WTC11 (cell line): ENCODE measurements at places on chromosomes 11 and 22.
A peak's percentile ranks its signal among the peaks of the same experiment; 100 is the strongest.

DNA sequence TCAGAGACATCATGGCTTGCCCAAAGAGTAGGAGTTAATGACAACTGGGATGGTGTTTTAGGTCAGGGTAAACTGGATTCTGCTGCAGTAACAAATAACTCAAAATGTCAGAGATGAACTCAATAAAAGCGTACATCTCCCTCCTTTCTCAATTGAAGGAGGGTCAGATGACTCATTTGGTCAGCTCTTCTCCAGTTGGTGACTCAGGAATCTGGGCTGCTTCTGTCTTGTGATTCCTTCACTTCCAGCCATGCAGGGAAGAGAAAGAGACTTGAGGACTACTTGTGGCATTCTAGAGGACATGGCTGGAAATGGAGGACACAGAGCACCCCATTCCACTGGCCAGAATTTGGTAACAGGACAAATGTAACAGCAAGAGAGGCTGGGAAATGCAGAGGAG, 3.2 kb upstream of the SYT13 start:
- no peak for DNase-seq

DNA sequence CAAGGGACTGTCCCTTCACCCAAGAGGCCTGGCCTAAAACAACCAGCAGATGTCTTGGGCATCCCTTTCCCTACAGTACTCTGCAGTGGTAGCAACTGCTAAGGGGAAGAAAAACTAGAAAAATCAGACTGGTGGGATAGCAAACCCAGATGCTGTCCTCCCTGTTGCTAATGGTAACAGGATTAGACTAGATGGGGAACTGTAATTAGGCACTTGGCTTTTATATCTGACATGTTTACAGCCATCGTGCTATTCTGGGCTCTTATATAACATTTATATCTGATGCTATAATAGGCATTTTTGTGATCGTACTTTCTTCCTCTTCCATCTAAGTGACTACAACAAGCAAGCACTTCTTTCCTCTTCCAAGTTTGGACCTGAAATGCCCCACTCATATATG, 316.7 kb downstream of the DLG2 start:
- no peak for DNase-seq

DNA sequence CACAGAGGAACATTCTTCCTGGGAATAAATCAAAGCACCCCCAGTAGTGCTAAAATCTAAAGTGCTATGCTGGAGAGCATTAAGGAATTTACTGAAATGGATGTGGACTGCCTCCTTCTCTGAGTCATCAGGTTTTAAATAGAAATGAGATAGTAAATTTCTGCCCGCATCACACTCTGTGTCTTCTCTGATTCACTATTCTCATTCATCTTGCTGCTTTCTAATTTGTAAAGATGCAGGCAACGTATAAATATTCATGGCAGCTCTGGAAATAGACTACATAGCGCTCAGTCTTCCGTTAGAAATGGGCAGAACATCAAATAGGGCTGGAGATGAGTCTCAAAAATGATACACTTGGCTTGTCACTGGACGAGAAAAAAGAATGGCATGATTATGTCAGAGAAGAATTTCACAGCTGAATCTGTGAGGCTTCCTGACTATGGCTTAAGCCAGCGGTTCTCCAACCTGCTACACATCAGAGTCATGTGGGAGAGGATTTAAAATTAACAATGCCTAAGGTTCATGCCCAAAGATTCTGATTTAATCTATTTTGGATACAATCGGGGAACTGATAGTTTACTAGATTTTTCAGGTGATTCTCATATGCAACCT, 178.2 kb downstream of the LRRC4C start:
- DNase-seq: no peak

- no peak for DNase-seq
Observed at GRCh38 chr11:19869466-19869865, 156.8 kb downstream of the NAV2 start.

GRCh38 chr22:20853236-20853660, 5.4 kb downstream of the PI4KA start:
- DNase-seq: no peak

- no peak for DNase-seq
Observed at GRCh38 chr11:12968101-12968500, 41.0 kb upstream of the RASSF10 start.

DNA sequence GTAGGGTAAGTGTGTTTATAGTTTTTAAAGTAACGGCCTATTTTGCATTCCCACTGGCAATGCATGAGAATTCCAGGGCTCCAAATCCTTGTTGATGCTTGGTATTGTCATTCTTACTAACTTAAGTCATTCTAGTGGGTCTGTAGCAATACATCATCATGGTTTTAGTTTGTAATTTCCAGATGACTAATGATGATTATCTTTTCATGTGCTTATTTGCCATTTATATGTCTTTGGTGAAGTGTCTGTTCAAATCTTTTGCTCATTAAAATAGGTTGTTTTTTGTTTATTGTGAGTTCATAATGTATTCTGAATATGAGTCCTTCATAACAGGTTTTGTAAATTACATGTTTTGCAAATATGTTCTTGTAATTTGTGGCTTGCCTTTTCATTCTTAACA, 31.2 kb downstream of the MTMR3 start:
- DNase-seq: no peak

DNA sequence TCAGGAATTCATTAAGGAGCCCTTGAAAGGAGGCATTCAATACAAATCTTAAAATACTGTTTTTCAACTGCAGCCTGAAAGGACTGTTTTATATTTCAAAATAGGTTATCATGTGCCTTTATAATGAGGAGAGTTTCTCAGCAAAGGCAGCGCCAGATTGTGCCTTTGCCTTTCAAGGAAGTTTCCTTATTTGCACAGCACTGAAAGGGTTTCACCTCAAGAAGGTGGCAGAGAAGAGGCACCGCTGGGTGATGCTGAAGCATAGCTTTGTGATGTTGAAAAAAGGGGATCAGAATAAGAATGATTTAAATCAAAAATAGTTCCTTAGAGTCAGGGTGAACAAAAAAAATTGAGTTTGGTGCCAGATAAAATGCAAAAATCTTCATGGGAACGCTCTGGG, 601.0 kb upstream of the KIRREL3 start:
- DNase-seq: no peak

DNA sequence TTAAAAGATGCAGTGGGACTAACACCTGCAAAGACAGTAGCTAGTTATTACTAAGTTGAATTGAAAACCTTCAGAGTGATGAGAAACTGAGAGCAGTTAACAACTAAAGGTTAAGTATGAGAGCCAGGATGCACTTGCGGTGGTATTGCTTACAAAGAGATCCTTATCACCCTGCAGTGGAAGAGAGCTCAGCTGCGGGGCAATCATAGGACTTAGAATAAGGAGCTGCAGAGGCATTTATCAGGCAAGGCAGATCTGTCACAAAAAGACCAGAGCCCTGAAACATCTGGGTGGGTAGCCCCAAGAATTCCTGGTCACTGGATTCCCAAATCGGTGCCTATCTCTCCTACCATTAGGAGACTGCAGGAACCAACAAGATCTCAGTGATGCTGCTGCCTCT, 34.3 kb upstream of the CFAP300 start:
- no peak for DNase-seq

DNA sequence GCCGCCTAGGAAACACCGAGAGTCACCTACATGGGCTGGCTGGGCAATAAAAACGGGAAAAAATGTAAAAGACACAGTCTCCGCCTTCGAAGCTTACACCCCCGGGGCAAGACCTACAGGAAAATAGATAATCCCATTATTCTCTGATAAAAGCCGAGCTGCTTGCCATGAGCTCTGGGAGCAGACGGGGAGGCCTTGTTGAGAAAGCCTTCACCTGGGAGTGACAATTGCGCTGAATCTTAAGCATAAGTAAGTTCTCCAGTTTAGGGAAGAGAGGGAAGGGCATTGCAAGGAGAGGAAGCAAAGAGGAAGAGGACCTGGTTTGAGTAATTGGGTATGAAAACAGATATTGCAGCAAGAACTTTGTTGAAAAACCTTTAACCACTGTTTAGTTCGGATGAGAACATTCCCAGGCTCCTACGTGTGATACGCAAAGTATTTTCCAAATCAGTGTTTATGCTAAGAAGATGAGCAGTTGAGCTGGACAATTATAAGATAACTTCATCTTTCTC, 813 bp upstream of the BTBD10 start:
- DNase-seq: no peak

- no peak for DNase-seq
Observed at GRCh38 chr11:9716275-9717039, 52.6 kb downstream of the SWAP70 start.

- peak; percentile 51 for DNase-seq
Observed at GRCh38 chr11:45847911-45848316, 639 bp downstream of the CRY2 start.

- DNase-seq: peak; percentile 36
Observed at GRCh38 chr11:76181371-76181770, 24.9 kb downstream of the WNT11 start.

GRCh38 chr11:111063726-111064517, 181.6 kb upstream of the POU2AF2 start:
- DNase-seq: no peak

DNA sequence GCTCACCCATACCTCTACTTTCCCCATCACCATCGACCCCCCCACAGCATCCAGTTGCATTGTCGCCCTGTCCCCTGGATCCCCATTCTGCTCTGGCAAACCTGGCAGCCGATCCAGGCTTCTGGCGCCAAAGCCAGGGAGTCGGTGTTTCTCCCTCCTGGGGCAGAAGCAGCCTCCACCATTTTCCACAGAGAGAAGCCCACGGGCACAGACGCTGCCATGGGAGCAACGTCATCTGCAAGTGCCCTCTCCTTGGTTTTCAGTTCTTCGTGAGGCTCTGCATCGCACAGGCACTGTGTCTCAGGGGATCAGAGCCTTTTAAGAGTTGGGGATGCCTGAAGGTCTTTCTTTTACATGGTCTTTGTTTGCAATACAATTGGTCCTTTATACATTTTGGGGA, 2.3 kb downstream of the YPEL4 start:
- DNase-seq: peak; percentile 34

DNA sequence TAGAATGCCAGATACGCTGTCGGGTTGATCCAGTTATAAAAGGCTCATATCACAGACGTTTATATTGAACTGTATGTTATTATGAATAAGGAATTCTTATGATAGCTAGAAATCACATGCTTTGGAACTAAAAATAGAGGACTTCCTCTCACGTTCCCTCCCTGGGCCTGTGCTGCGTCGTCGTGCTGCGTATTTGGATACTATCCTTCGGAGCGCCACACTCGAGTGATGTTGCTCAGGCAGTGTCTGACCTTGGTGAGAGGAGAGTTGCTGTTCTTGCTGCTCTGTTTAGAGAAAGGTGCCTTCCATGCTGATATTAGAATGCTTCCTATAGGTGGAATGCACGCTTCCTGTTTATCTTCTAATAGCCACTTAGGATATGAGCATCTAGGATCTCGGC, 20.2 kb upstream of the ST14 start:
- no peak for DNase-seq

GRCh38 chr11:122156940-122157382, 40.9 kb upstream of the BLID start:
- DNase-seq: no peak

- DNase-seq: no peak
Observed at GRCh38 chr11:33268945-33269540, 11.9 kb downstream of the HIPK3 start.

DNA sequence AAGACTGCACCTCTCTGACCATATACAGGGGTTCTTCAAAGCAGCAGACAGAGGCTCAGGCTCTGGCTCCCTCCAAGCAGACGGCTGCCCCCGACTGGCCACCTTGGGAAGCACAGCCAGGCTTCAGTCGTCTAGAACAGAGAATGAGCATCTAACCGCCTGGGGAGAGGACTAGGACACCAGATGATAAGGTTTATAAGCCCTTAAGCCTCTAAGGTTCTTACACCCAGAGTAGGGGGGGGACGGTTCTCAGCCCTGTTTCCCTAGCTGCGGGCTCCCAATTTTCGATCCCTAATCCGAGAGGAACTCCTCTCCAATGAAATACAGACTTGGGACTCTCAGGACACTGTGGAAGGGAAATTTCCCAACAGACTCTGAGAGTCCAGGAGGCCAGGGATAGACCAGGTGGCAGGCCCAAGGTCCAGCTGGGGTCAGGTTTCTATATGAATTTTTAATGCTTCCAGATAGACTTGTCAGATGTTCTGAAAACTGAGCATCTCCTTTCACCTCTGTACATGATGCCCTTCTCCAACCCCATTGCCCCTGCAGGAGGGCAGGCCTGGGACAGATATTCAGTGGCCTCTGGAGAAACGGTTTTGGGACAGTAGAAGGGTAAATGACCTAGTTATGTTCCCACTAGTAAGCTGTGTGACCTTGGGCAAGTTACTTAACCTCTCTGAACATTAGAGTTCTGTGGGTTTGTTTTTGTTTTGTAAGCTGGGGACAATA, 20.2 kb downstream of the RTN4RL2 start:
- peak; percentile 93 for DNase-seq

- no peak for DNase-seq
Observed at GRCh38 chr22:30332551-30332950, 5.8 kb upstream of the TBC1D10A start.

GRCh38 chr11:103585401-103585800, 451.0 kb upstream of the DDI1 start:
- no peak for DNase-seq

GRCh38 chr22:48760481-48761390, 1066.9 kb downstream of the BRD1 start:
- peak; percentile 5 for DNase-seq

- DNase-seq: no peak
Observed at GRCh38 chr11:126993599-126993998, 7.0 kb downstream of the KIRREL3 start.
